Gastroesophageal sphincter (tissue), 4 donors: ENCODE measurements at places on chromosomes 2 and 18.

- ATAC-seq: no peak
These were observed 203.0 kb downstream of the TNS1 start for GRCh38 chr2:217799563-217800432.

- no peak for ATAC-seq
These were observed 45.8 kb downstream of the HS6ST1 start for GRCh38 chr2:128272601-128273468.

DNA sequence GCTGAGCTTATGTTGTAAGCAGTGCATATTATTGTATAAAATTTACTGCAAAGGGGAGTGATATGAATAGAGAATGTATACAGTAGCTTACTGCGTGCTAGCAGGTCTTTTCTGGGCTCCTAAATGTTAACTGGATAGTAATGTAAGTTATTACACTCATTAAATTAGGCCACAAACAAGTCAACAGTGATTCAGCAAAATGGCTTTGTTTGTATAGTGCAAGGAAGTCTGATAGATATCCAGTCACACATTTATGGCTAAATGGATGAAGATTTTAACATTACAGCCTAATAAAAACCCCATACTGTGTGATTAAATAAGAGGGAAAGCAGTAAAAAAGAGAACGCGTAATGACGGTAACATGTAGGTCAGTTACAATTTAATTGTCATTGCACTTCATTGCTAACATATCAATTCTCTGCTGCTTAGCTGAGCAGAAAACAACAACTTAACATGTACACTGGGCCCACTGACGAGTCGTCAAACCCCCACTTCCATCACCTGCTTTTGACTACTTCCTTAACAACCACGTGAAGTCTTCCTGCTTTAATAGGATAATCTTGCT lies 665.0 kb upstream of the FANCL start:
- no peak for ATAC-seq

- ATAC-seq: no peak
These were observed 119.6 kb downstream of the NFATC1 start for GRCh38 chr18:79515331-79515730.

GRCh38 chr18:12376034-12376753 lies 833 bp downstream of the AFG3L2 start:
- no peak for ATAC-seq
